A172 (cell line): ENCODE measurements at places on chromosomes 4 and X.
A peak's percentile ranks its signal among the peaks of the same experiment; 100 is the strongest.

DNA sequence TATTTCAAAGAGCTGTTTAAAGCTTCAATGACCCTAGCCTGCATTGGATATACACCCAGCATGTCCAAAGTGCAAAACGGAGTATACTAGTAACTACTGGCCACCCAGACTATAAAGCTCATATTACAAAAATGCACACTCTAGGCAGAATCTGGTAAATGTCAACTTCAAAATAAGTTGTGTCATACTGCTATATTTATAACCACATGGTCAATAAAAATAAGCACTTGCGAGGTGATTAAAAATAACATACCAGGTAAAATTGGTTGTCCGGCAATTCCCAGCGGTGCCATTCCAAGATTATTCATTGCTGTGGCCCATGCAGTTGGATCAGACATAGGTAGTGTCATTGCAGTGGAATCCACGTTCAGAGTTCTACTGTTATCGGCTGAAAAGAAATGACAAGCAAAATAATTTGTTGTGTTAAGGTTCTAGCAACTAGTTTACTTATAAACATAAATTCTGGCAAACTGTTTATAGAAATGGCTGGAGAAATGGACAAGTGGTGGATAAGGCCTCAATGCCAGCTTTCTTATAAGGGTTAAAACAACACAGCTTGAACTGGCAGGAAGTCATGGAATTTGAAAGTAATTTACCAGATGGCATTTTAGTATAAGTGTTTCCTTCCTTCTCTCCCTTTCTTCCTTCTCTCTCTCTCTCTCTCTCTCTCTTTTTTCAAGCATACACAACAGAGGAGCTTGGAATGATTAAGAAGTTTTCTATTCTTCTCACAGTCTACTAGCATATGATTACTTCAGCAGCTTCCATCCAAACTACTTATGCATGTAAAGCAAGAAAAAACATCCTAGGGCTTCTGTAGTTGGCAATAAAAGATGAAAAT lies 199.9 kb downstream of the ENOX2 start:
- peak; percentile 1 for DNase-seq

GRCh38 chrX:44071847-44072551 lies 98.8 kb upstream of the NDP start:
- peak; percentile 83 for DNase-seq

DNA sequence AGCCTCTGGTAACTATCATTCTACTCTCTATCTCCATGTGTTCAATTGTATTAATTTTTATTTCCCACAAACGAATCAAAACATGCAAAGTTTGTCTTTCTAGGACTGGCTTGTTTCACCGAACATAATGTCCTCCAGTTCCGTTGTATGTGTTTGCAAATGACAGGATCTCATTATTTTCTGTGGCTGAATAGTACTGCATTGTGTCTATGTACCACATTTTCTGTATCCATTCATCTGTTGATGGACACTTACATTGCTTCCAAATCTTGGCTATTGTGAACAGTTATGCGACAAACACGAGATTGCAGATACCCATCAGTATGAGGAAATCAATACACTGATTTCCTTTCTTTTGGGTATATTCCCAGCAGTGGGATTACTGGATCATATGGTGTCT lies 8.4 kb upstream of the LDOC1 start:
- DNase-seq, result no peak

DNA sequence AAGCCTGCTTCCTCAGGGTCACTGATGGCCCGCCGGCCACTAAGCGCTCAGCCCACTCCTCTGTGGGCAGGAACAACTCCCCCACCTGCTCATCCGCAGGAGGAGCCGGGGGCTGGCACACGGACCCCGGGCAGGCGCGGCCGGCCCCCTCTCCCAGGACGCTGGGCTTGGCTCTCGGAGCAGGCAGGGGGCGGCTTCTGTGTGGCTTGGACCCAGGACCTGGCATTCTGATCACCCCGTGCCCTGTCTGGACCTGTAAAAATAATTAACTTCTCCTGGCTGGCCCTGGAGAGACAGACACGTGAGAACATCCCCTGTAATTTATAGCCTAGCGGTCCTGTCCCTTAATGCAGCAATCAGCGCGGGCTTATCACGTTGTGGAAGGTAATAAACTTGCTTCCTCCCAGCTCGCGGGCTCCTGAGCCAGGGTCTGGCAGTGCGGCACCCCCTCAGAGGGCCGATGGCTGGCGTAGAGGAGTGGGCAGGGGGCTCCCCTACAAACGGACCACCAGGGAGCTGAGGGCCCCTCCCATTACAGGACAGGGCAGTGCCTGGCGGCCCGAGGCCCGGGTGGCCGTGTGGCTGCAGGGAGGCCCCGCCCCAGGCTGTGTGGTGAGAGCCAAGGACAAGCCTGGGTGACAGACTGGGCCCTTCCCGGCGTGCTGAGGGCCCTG lies 84.5 kb upstream of the NKX1-1 start:
- no peak for DNase-seq

GRCh38 chr4:55030589-55030988 lies 94.8 kb downstream of the KDR start:
- no peak for DNase-seq

- DNase-seq, result no peak
These were observed 77.0 kb downstream of the AFAP1 start for GRCh38 chr4:7862561-7863192.

DNA sequence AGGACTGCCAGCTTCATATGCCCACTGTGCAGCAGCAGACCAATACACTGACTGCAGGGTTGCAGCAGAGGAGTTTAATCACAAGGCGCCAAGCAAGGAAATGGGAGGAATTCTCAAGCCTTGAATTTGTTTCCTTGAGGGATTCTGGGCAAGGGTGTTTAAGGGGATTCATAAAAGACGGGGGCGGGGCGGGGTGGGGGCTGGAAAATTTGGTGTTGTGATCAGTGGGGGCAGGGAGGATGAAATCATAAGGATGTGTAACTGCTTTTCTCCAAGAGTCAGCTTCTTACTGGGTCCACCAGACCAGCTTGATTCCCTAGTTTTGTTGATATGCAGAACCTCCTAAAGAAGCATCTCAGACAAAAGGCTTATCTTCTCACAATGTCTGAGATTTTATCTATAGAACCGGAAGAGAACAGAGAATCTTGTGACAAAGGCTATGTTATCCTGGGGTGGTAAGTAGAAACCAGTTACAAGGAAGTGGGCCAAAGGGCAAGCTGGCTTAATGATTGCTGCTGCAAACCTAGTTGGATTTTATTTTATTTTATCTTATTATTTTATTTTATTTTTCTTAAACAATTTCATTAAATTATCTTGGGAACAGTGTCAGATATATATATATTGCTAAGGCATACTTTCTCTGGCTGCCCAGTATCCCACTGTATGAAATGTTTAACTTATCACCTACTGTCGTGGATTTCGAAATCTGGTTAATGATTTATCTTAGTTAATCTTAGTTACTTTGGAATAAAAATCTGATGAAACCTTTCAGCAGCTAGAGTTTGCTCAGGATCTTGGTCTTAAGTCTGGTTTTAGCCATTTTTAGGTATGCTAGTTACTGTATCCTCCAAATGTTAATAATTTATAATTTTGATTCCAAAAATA lies 276.4 kb downstream of the RPA4 start:
- DNase-seq, result no peak

- no peak for DNase-seq
These were observed 107.2 kb downstream of the SPRY1 start for GRCh38 chr4:123503698-123504363.

DNA sequence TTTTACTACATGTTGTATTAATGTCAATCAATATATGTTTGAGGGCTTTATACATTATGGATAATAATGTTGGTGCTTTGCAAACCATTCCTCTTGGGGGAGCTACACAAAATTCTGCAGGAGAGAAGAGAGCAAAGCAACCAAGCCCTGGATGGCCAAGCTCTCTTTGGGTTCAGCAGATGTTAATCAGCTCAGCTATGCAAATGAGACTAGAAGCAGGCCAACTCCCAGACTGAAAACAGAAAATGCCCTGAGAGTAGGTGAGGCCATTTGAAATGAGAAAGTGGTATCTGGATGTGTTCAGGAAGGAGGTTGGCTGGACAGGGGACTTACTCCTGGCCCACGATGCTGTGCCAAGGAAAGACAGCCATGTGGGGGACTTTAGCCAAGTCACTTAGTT lies 387.0 kb downstream of the BCOR start:
- DNase-seq, result no peak

- DNase-seq, result no peak
These were observed 93.6 kb downstream of the LIMCH1 start for GRCh38 chr4:41631523-41631922.

GRCh38 chrX:35289952-35290351 lies 347.4 kb downstream of the FAM47B start:
- no peak for DNase-seq

- no peak for DNase-seq
These were observed 56.5 kb upstream of the ACSL1 start for GRCh38 chr4:184882276-184882675.

- DNase-seq, result no peak
These were observed 93.4 kb downstream of the RS1 start for GRCh38 chrX:18578546-18578945.

- no peak for DNase-seq
These were observed 155.8 kb downstream of the RPA4 start for GRCh38 chrX:97039363-97040029.

GRCh38 chr4:95549246-95550114 lies 707 bp upstream of the UNC5C start:
- DNase-seq, result peak; percentile 55

- no peak for DNase-seq
These were observed 136.6 kb downstream of the AFF1 start for GRCh38 chr4:87071401-87071800.

DNA sequence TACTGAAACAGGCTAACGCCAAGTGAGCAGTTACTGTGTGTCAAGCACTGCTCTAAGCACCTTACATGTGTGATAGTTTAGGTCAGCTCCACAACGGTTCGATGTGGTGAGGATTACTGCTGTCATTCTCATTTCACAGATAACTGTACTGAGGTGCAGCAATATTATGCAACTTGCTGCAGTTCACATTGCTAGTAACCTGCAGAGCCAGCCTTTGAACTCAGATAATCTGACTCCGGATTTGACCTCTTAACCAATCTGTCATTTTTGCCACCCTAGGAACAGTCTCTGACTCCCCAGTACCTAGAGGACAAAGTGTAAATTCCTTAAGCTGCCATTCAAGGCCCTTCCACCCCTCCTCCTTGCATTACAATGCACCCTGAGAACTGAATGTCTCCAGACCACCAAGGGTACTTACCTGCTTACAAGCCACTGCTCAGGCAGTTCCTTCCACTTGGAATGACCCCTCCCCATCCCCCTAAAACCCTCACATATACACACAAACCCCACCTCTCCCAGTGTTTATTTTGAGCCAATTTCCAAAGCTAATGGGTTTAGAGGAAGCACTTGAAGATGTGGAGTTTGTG lies 24.9 kb downstream of the EFNB1 start:
- DNase-seq, result no peak

DNA sequence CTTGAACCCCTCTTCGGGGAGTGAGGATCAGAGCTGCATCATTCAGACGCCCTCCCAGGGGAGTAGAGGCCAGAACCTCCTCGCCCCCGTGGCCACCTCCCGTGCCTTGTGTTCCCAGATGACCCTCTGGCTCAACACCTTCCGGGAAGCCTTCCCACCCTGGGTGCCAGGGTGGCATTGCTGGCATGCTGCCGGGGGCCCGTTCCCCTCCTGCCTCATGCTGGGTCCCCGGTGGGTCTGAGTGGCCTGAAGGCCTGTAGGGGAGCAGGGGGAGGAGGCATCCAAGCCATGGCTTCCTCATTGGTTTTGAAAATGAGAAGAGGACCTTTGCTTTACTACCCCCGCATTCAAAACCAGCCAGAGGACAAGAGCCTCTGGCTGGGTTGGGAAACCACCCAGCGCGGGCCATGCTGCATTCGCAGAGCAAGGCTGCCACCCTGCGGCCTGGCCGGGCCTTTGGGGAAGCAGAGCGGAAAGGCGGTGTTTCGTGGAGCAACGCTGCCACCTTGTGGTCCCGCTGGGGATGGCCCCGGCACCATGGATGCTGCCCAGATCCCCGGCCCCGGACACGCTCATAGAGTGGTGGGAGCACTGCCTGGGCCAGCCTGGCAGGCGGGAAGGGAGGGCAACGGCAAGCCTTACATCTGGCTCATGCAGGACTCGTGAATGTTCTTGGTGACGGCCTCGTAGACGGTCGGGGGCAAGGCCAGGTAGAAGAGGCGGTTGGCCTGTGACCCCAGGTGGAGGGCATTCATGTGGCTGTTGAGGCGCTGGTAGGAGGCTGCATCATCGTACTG lies 11.9 kb downstream of the G6PD start:
- peak; percentile 76 for DNase-seq

DNA sequence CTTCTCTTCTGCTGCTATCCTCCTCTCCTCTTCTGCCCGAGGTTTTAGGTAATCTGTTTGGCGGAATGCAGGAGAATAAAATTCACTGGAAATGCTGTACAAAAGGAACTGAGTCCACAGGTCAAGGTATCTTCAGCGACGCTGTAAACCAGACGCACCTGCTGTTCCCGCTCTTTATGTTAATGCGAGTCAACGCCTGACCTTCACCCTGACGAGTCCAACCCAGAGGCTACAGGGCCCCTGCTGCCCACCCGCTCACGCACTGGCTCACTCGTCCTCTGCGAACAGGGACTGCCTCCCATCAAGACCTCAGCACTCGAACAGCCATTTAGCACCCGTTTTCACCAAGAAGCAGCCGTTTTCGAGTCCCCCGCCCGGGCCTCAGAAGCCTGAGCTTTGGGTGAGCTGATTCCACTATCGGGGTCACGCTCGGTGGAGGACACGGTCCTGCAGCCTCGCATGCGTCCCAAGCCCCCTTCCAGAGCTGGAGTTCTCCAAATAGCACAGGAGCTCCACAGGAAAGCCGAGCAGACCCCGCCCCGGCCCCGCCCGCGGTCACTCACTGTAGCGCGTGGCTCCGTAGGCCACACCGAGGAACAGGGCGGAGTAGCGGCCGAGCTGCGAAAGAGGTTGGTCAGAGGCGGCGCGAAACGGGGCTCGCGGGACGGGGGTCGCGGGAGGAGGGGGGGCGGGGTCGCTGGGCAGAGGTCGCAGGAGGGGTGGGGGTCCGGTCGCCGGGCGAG lies 556 bp downstream of the ATP5ME start:
- no peak for DNase-seq

GRCh38 chr4:146976145-146976544 lies 30.5 kb upstream of the TTC29 start:
- DNase-seq, result no peak

DNA sequence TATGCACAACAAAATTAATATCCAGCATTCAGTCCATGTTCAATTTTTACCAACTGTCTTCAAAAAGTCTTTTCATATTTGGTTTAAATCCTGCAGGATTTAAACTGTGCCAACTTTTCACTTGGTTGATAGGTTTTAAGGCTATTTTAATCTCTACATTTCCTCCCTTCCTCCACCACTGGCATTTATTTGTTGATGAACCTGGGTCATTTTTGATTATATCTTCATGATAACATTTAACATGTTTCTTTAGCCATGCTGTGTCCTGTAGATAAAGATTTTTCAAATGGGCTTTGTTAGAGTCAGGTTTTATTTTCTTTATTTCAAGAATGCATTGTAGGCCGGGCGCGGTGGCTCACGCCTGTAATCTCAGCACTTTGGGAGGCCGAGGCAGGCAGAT lies 216.4 kb downstream of the ARHGAP10 start:
- no peak for DNase-seq
